ENCODE measurements at places on chromosomes 3 and 15.

- DNase-seq: no peak
Observed at GRCh38 chr3:99509224-99509623, 129.2 kb upstream of the COL8A1 start.

GRCh38 chr3:31124373-31124772, 229.9 kb upstream of the GADL1 start:
- DNase-seq: no peak

- DNase-seq: no peak
Observed at GRCh38 chr3:66498687-66499621, 1.9 kb downstream of the LRIG1 start.

DNA sequence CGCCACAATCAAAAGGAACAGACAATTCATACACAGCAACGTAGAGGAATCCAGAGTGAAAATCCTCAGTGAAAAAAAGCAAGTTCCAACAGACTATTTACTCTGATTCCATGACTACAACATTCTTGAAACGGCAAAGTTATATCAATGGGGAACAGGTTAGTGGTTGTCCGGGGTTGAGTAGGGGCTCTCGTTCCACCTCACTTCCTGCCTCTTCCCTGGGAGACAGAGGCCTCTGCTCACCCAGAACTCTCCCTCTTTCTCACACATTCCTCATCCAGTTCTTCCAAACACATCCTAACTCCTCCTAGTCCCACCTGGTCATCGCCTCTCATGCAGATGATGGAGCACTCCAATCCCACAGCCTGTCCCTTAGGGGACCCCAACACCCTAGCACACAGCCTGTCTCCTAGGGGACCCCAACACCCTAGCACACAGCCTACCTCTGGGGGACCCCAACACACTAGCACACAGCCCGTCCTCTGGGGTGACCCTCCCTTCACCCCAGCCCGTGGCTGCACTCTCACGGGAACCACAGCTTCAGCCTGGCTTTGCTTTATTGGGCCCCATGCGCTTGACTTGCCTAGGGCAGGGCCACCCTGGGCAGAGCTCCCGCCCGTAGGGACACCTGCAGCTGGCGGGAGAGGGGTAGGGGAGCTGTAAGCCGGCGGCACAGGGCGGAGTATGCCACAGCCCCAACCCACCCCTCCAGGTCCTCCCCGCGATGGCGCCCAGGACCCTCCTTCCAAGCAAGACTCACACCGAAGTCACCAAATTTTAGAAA, 5.2 kb downstream of the OCA2 start:
- DNase-seq: no peak

DNA sequence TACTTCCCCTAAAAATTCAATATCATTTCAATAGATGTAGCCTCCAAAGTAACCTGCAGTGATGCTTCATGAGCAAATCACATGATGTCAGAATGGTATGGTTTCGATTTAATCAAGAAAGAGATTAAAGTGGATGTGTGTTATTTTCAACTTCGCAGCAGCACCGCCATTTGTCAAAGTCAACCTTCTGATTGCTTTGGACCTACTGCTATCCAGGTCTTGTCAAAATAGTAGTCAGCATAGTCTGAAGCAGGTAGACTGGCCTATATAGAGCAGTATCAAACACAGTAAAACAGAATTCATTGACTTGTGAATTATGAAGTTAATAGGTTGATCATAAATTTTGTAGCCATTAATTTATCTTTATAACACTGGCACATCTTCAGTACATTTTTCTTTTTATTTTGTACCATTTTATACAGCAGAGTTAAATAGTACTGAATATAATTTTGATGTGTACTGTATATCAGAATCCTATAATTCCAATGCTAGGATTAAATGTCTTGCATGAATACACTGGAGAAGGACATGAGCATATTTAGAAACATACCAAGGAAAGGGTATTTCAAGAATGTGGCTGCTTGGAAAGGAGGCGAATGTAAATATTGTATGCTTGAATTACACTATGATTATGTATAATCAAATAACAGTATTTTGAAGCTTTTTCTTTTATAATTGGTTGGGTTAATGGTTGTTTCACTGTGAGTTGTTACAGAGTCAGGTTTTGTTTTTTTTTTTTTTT, 79.6 kb downstream of the CDIN1 start:
- no peak for DNase-seq

DNA sequence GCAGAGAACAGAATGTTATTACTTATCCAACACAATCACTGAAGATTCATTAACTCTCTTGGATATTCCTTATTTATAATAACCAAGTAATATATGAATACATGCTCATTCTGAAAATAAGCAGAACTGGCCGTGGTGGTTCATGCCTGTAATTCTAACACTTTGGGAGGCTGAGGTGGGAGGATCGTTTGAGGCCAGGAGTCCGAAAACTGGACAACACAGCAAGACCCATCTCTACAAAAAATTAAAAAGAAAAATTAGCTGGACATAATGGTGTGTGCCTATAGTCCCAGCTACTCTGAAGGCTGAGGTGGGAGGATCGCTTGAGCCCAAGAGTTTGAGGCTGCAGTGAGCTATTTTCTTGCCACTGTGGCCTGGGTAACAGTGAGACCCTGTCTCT, 25.9 kb downstream of the RNF168 start:
- DNase-seq: no peak

Data from RWPE1 (cell line).